ENCODE measurements at places on chromosomes 5 and 9. TPM values are rescaled to one million over a fixed set of nuclear protein-coding genes. Genes with fewer than 3 reads are reported as not detected.

DNA sequence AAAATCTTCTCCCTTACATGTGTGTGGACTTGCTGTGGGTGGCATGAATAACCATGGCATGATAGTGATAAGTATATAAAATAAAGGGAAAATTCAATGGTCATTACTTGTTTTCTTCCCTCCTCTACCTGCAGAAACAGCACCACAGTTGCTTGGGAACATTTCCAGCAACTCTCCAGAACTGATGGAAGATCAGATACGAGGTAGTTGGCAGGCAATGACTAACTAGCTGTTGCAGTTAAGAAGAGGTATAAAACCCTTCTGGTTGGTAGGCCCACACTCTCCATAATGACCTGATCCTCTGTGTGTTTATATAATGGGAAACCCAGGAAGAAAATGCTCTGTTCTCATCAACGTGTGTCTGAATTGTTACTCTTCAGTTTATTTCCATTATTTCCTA, 185.9 kb downstream of the SYK start:
- H3K4me3 ChIP-seq = no peak overlapping the region
- H3K27ac ChIP-seq = no peak overlapping the region
- no peak for DNase-seq

- DNase-seq = no peak
- H3K27ac ChIP-seq = no peak overlapping the region
- H3K4me3 ChIP-seq = no peak overlapping the region
- no peaks in the 10 kb centered on the region for H3K27me3 ChIP-seq
- H3K4me1 ChIP-seq = no peaks in the 10 kb centered on the region
These were observed 141.8 kb upstream of the RUSC2 start for GRCh38 chr9:35348109-35348508.

DNA sequence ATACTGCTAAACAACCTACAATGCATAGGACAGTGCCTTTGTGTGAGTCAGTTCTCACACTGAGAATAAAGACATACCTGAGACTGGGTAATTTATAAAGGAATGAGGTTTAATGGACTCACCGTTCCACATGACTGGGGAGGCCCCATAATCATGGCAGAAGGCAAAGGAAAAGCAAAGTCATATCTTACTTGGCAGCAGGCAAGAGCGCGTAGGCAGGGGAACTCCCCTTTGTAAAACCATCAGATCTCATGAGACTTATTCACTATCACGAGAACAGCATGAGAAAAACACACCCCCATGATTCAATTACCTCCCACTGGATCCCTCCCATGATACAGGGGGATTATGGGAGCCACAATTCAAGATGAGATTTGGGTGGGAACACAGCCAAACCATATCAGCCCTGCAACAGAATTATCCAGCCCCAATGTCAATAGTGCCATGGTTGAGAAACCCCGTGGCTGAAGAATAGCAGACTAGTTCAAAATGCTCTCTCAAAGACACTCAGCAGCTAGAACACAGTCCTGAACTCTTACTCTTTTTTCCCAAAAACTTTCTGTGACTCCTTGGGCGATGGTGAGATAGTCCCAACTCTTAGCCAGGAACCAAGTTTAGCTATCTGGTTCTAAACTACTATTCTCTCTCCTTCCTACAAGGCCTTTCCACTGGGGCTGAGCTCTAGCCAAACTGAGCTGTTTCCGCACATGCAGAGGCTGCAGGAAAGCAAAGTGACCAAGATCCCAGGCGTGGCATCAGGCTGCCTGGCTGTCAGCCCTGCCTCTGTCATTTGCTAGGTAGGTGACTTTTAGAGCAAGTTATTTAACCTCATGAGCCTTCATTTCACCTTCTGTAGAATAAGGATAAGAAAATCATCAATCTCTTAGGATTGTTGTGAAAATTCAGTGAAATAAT, 21.7 kb downstream of the FAT2 start:
- DNase-seq = peak; percentile 6
- no peak overlapping the region for H3K27ac ChIP-seq
- no peaks in the 10 kb centered on the region for H3K27me3 ChIP-seq
- no peak overlapping the region for H3K4me3 ChIP-seq

DNA sequence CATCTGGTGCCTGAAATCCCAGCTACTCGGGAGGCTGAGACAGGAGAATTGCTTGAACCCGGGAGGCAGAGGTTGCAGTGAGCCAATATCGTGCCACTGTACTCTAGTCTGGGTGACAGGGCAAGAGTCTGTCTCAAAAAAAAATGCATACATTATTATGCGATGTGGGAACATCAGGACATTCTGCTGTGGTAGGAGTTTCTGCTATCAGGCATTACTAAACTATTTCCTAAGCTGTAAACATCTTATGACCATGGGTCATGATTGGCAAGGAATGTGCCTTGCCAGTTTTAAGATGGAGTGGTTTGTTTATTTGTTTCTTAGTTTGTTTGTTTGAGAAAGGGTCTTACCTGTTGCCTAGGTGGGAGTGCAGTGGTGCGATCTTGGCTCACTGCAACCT, 45.1 kb upstream of the FAM120A start:
- peaks cover 18% of the 10 kb centered on the region for H3K27me3 ChIP-seq
- no peaks in the 10 kb centered on the region for H3K36me3 ChIP-seq
- H3K4me1 ChIP-seq = no peaks in the 10 kb centered on the region

The PCAT7 gene
- total RNA-seq = not detected

GRCh38 chr5:81225463-81225862, 7.7 kb upstream of the CKMT2 start:
- H3K27ac ChIP-seq = no peak overlapping the region
- H3K4me3 ChIP-seq = no peak overlapping the region
- peaks cover 1% of the 10 kb centered on the region for H3K4me1 ChIP-seq
- no peaks in the 10 kb centered on the region for H3K36me3 ChIP-seq

DNA sequence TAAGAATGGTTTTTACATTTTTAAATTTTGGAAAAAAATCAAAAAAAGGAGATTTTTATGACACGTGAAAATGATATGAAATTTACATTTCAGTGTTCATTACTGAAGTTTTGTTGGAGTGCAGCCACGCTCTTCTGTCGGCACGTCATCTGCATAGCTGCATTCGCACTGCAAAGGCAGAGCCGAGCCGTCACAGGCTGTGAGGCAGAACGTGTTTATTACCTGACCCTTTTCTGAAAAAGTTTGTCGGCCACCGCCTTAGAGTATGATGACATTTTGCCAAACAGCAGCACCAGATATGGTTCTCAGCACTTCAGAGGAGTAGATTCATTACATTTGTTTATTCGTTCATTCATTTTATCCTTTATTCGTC, 24.1 kb downstream of the HRH2 start:
- H3K36me3 ChIP-seq = peaks cover 27% of the 10 kb centered on the region
- peaks cover 32% of the 10 kb centered on the region for H3K4me1 ChIP-seq
- H3K27me3 ChIP-seq = no peaks in the 10 kb centered on the region
- H3K27ac ChIP-seq = no peak overlapping the region
- H3K4me3 ChIP-seq = no peak overlapping the region
- DNase-seq = no peak

The RASEF gene
- not detected for total RNA-seq

GRCh38 chr9:23123048-23123632, 676.5 kb downstream of the DMRTA1 start:
- no peaks in the 10 kb centered on the region for H3K36me3 ChIP-seq
- no peak overlapping the region for H3K27ac ChIP-seq
- no peaks in the 10 kb centered on the region for H3K4me1 ChIP-seq
- DNase-seq = no peak
- H3K4me3 ChIP-seq = no peak overlapping the region
- H3K27me3 ChIP-seq = no peaks in the 10 kb centered on the region

Data from activated naive CD8-positive, alpha-beta T cell treated with anti-CD3 and anti-CD28 coated beads for 36 hours (primary cell).